ENCODE measurements at places on chromosomes 3 and 15.

DNA sequence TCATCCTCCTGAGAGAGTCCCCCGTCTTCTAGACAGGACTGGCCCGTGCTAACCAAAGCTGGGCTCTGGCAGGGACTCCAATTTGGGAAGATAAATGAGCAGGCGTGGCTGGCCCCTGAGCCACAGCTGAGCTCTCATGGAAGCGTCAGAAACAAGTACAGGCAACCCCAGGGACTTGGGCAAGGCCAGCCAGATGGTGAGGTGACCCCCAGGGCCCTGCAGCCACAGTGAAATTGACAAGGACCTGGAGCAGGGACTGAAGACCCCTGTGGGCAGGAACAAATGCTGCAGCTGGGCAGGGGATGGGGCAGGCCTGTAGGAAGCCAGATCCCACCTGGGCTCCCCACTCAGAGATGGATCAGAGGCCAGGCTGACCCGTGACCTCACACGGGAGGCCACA is 32.8 kb upstream of the CGNL1 start:
- no peak for DNase-seq

- no peak for DNase-seq
These were observed 66.6 kb downstream of the ARPP21 start for GRCh38 chr3:35705904-35706303.

- no peak for DNase-seq
These were observed 1.2 kb downstream of the EIF1B start for GRCh38 chr3:40310705-40311104.

GRCh38 chr3:71998995-71999673 is 214.2 kb upstream of the PROK2 start:
- no peak for DNase-seq

- no peak for DNase-seq
These were observed 6.6 kb downstream of the MEIS2 start for GRCh38 chr15:37093480-37094332.

Data from stimulated activated CD8-positive, alpha-beta memory T cell treated with anti-CD3 and anti-CD28 coated beads, Interleukin-2, amount 100 ng/mL, for 1 hour (primary cell).